Epithelial cell of alveolus of lung (primary cell): ENCODE measurements at places on chromosomes 7 and 10. TPM values are rescaled to one million over a fixed set of nuclear protein-coding genes. Genes with fewer than 3 reads are reported as not detected.

SPDYE1 gene
- total RNA-seq = not detected in 2 replicates

SCART1 gene
- total RNA-seq = 0.26 and 1.4 TPM in 2 replicates

TMEM140 gene
- 0.64 and 2.3 TPM in 2 replicates for total RNA-seq

SLC39A12 gene
- total RNA-seq = not detected in 2 replicates

MOGAT3 gene
- not detected in 2 replicates for total RNA-seq

LLCFC1 gene
- not detected in 2 replicates for total RNA-seq

EEF1AKMT2 gene
- total RNA-seq = 12.8 and 17.0 TPM in 2 replicates

OR2A42 gene
- not detected in 2 replicates for total RNA-seq

A1CF gene
- not detected in 2 replicates for total RNA-seq

C10orf62 gene
- not detected in 2 replicates for total RNA-seq
